CD4-positive, alpha-beta T cell treated with Interleukin-4 for 4 hours (primary cell): ENCODE measurements at places on chromosomes 4 and X.

- no peak for DNase-seq
Measured at GRCh38 chr4:1203026-1203616, 30.7 kb upstream of the SPON2 start.

DNA sequence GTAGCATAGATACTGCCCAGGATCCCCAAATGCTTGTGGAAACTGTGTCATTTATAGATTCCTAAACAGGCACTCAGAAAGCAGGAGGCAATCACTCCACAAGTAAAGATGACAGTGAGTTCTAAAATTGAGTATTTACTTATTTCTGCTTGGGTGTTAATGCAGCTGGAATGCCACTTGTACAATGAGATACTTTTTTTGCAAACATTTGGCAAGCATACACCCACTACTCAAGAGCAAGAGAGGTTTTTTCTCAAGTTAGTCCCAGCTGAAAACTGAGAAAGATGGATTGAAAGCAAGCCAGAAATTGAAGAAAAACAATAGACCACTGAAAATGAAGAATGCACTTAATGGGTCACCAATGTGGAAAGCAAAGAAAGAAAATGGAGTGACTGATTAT, 22.5 kb downstream of the GABRA3 start:
- no peak for DNase-seq

DNA sequence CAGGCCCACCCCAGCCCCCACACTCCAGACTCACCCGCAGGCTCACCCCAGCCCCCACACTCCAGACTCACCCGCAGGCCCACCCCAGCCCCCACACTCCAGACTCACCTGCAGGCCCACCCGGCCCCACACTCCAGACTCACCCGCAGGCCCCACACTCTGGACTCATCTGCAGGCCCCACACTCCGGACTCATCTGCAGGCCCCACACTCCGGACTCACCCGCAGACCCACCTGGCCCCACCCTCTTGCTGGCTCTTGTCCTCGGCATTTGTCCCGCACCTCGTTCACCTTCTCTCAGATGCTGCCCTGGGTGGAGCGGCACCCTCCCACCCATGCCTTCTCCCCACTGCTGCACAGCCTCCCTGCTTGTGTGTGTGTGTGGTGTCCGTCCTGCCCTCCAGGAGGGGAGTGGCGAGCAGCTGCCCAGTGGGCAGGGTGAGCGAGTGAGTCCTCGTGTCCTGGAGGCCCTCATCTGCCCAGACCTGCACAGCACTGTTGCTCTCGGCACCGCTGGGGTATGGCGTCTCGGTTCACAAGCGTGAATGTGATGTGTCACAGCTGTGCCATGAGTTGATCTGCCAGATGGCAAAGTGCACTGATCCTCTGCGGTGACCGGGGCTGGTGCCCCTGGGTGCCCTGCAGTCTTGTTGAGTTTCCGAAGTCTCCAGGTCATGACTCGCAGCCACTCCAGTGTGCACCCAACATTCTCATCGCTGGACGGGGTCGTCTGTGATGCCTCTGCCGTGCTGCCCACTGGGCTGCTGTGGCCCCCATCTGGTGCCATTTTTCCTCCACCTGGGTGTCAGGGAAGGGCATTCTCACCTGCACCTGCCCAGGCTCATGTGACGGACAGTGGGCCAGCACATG, 27.7 kb downstream of the MAEA start:
- no peak for DNase-seq

DNA sequence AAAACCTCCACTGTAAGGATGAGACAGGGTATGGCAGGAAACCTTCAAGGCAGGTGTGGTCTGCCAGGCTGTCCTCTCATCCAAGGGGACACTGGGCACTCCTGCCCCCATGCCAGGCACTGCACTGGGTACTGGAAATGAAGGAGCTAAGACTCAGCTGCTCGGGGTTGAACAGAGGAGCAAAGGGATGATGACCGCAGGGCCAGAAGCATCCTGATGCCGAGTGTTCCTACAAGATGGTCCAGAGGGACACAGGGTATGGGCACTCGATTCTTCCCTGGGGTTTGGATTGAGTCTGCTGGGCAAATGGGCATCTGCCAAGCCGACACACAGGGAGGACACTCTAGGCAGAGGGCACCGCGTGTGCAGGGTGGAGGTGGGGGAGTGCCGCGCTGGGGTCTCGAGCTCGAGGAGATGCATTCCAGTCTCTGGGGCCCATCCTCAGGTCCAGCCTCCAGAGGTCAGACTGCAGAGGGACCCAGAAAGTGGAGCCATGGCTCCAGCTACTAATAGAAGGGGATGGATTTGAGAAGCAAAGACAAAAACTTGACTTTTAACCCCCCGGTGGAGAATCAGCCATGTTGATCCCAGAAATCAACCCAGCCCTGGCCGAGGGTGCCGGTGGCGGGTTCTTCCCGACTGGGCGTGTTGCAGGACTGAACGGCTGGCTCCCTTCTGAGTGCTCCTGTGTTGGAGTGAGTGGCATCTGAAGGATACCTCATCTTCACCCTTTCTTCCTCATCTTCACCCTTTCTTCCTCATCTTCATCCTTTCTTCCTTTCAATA, 247.0 kb downstream of the AFAP1 start:
- DNase-seq: no peak

- DNase-seq: no peak
Measured at GRCh38 chr4:129839687-129840086, 743.7 kb downstream of the C4orf33 start.

DNA sequence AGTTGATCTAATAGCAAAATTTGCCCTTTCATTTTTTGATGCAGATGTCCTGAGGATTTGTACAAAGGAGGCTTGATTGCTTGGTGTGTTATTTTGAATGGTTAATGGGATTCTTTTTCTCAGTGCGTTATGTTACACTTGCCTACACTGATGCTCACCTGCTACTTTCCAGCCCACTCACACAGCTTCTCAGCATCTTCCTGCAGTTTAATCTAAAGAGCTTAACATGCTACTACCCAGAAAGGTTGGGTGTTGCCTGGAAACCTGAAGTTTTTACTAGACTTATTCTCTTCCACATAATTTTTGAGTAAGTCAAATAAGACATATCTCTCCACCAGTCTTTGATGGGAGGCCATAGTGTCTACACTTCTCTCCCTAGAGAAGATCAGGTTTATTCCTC, 9.9 kb upstream of the GPR101 start:
- DNase-seq: no peak

GRCh38 chrX:23789386-23790154, 6.6 kb downstream of the SAT1 start:
- no peak for DNase-seq

GRCh38 chr4:146063143-146063542, 112.4 kb upstream of the LSM6 start:
- DNase-seq: no peak

DNA sequence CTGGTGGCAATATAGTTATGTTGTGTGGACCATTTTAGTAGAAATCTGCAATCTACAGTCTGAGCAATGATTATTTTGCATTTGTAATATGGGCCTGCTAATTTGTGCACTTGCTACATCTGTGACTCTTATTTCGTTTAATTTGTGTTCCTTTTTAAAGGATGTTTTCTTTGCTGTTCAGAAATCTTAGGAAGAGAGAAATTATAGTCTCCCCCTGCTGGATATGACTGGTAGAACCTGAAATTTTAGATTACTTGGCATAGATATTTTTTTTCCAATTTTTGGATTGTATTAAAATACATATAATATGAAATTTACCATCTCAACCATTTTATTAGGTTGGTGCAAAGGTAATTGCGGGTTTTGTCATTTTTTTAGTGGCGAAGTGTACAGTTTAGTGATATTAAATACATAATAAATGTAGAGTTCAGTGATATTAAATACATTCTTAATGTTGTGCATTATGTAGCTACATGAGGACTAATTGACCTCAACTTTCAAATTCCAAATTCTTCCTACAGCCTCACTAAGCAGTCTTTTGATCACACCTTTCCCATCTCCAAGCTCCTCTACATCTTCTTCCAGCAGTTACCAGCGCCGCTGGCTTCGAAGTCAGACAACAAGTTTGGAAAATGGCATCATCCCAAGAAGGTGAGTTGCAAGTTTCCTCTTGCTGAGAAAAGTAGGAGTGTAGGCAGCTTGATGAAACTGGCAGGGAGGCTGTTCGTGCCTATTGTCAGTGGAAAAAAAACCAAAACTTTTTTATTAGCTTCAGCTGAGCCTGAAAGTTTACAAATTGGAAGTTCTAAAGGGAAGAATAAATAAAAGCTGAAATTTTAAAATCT, 82.2 kb downstream of the FNIP2 start:
- peak; percentile 46 for DNase-seq

DNA sequence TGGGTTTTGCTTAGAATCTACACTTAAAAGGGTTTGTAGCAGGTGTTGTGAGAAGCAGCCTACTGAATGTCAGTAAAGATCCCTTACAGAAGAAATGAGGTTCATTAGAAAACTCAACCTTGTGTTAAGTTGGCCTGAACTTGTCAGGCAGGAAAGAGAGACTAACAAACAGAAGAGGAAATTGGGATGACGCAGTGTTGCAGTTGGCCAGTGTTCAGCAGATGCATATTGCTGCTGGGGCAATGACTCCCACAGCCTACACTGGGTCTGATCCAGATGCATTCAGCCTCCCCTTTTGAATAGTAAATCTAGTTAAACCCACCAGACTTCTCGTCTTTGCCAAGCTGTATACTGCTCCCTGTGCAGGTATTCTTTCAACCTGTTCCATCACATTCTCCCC, 409.4 kb downstream of the UBE2NL start:
- DNase-seq: no peak

- peak; percentile 83 for DNase-seq
Measured at GRCh38 chr4:38856524-38857337, at the start of gene TLR6. TLR6 (minus strand) TSS chr4:38856817; CDS start chr4:38829473, 27,344 bp downstream.

DNA sequence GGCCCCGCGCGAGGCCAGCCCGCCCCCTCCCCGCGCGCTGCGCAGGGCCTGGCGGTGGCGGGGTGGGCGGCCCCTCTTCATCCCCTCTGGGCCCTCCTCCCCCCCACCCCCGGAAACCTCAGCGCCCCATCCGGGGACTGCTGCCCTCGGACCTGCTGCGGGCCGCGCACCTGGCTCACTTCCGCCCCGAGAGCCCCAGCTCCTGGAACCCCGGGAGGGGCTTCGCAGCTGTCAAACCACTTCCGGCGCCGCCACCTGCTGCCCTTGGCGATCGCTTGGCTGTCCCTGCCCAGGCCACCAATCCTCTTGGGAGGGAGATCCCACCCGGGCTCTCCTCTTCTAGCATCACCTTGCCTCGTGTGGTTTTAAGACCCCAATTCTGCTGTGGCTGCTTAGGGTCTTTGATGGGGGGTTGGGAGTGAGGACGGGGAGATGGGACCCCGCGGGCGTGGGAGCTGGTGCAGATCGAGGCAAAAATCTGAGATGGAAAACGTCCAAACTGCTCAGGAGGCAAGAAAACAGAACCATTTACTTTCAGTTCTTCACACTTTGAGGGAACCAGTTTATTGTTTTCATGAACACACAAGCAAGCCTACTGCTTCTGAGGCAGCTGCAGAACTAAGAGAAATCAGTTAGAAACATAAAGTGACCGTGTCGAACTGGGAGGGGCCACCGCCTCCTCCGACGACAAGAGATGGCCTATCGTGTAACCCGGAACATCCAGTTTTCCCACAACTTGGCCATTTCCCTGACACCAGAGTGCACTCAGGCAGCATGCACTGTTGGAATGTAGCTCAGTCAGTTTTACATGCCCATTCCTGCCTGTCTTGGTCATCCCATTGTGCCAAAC, 754 bp downstream of the MTMR1 start:
- peak; percentile 56 for DNase-seq

DNA sequence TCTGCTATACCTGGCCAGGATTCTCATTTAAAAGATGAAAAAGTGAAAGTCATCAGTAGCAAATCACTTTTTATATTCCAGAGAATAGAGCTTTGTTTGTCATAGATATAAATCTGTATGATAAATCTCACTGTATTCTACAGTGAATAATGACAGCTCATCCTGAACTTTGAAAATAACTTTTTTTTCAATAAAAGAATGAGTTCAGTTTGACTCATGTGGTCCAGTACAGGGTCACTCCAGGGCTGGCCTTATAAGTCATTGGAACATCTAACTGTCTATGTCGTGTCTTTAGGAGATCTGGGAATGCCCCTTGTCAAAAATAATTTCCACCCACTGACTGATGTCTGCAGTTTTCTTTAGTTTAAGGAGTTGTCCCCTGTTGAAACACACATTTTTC, 18.5 kb upstream of the CXCL8 start:
- no peak for DNase-seq

GRCh38 chrX:37652589-37653231, 32.9 kb upstream of the XK start:
- no peak for DNase-seq

DNA sequence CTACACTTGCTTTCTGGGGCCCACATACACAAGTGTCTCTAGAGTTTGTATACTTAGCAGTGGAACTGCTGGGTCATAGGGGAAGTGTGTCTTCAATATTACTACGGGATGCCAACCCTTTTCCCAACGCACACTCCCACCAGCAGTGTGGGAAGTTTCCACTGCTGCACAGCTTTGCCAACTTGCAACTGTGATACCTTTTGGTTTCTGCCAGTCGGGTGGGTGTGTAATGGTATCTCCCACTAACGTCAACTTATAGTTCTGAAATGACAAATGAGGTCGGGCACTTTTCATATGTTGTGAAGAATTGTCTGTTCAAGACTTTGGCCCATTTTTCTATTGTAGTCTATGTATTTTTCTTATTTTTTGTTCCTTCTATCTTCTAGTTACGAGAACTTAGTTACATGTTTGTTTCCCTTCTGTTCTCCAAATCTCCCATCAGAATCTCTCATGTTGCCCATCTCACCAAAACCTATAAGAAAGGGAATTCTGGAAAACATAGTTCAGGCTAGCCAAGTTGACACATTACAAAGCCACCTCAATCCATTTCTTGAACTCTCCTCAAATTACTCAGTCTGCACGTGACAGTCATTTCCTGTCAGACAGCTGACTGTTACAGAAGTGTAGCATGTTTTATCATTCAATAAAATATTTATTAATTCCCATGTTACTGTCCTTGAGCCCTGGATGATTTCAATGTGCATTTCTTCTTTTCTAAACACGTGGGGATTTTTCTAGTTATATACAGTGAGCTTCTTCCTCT, 30.7 kb downstream of the PNMA6E start:
- DNase-seq: no peak

- DNase-seq: no peak
Measured at GRCh38 chr4:126957987-126958386, 674.8 kb upstream of the INTU start.

DNA sequence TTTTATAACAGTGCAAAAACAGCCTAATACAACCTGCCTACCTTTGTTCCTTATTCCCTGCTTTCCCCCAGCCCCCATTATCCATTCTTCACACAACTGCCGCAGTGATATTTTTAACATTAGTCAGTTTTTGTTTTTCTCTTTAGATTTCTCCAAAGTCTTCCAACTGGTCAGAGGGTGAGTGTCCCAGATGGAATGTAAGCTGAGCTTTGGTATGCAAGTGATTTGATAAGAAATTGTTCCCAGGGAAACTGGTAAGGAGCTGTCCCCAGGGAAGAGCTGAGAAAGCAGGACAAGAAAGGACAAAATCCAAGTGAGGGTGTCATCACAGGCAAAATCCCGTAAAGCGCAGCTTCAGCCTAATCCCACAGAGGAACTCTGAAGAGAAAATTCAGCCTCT, 475.5 kb upstream of the ADGRL3 start:
- DNase-seq: no peak
